DND-41 (cell line): ENCODE measurements at places on chromosomes 12 and 14.

- peak; percentile 82 for DNase-seq
Observed at GRCh38 chr12:96516472-96517430, 27.4 kb downstream of the CFAP54 start.

DNA sequence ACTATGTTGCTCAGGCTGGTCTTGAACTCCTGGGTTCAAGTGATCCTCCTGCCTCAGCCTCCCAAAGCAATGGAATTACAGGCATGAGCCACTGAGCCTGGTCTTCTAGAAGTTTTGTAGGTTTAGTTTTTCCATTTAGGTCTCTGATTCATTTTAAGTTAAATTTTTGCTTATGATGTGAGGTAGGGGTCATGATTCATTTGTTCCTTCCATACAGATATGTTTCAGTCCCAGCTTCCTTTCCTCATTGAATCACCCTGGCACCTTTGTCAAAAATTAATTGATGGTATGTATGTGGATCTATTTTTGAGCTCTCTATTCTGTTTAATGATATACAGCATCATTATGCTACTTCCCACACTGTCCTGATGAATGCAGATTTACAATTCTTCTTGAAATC is 25.6 kb upstream of the CABP1 start:
- DNase-seq: no peak

DNA sequence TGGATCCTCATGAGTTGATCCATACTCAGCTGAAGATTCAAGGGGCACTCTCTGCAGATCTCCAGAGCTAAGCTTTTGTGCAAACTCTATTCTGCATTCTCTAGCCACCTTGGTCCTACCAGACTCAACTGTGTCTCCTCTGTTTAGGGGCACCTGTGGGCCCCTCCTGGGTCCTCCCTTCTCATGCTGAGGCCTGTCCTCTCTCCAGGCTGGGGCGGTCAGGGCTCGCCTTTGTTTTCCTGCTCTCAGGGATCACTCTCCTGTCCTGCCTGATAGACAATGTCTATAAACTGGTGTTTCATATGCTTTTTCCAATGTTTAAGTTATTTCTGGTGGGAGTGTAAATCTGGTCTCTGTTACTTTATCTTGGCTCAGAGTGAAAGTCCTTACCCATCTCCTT is 11.6 kb upstream of the KIF26A start:
- DNase-seq: no peak

DNA sequence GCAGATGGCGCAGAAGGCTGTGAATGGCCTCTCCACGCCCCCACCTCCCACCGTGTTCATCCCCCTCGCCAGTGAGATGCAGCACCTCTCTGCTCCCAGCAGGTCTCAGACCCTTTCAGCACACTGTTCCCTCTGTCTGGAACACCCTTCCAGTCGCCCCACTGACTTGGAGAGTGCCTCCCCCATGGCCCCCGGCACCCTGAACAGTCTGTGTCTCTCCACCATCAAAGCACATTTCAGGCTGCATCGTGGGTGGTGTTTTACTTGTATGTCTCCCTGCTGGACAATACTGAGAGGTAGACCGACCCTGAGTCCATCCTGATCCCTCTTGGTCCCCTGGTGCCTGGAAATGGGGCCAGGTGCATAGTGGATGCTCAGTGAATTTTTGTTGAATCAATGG is 34.9 kb downstream of the CACNA2D4 start:
- no peak for DNase-seq

- no peak for DNase-seq
Observed at GRCh38 chr14:23118506-23119362, at the start of gene CEBPE. Gene CEBPE, minus strand, starts transcription at chr14:23119255. Its CDS starts 164 bp downstream, at chr14:23119091.

- no peak for DNase-seq
Observed at GRCh38 chr14:58746261-58746660, 108.5 kb downstream of the DACT1 start.

DNA sequence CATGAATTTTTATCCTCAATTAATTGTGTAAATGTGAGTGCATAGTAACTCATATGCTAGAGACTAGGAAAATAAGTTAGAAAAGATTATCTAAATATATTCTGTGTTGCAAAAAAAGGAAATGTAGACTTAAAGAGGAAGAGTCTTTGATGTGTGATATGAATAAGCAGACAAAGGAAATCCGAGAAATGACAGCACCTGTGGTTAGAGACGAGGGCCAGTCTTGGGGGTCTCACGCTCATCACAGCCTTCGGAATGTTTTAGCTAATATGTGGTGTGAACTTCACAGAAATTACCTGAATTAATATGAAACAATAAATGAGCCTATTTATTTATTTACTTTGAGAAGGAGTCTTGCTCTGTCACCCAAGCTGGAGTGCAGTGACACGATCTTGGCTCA is 11.6 kb downstream of the ATP6V0A2 start:
- DNase-seq: no peak

GRCh38 chr12:51519755-51520154 is 71.3 kb upstream of the SCN8A start:
- no peak for DNase-seq

- DNase-seq: no peak
Observed at GRCh38 chr14:24706351-24706750, 72.4 kb upstream of the GZMB start.

DNA sequence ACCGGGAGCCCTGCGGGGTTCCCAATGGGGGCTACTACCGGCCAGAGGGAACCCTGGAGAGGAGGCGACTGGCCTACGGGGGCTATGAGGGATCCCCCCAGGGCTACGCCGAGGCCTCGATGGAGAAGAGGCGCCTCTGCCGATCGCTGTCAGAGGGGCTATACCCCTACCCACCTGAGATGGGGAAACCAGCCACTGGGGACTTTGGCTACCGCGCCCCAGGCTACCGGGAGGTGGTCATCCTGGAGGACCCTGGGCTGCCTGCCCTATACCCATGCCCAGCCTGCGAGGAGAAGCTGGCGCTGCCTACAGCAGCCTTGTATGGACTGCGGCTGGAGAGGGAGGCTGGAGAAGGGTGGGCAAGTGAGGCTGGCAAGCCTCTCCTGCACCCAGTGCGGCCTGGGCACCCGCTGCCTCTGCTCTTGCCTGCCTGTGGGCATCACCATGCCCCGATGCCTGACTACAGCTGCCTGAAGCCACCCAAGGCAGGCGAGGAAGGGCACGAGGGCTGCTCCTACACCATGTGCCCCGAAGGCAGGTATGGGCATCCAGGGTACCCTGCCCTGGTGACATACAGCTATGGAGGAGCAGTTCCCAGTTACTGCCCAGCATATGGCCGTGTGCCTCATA is 9.7 kb downstream of the TNS2 start:
- DNase-seq: no peak

- DNase-seq: no peak
Observed at GRCh38 chr12:56996793-56997545, 9.4 kb downstream of the ZBTB39 start.

DNA sequence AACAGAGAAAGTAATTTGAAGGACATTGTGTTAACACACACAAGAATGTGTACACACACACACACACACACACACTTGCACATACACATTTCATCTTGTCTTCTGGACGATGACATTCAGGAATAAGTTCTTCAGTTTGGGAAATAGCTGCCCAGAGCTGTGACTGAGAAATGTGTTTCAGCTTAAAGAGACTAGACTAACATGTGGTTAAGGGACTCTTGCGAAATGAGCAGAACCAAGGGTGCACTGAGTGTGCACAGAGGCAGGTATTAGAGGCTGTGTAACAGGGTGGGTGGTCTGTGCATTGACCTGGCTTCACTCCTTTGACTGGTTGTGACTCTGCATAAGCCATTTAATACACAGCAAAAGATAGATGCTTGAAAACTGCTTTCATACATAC is 29.4 kb upstream of the KCNA5 start:
- no peak for DNase-seq

DNA sequence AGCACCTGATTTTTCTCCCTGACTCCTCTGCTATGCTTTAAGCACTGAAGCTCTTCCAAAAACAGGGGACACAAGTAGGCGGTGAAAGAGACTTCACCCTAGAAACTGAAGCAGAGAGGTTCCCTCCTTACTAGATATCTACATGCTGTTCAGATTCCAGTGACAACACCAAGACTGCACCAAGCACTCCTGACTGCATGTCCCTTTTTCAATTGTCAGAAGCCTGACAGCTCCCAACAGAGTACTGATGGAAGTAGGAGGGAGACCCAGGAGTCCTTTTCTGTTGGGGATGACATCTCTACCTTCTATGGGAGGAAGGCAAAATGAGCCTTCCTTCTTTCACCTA is 10.4 kb downstream of the DCTN2 start:
- DNase-seq: no peak

GRCh38 chr14:68757618-68758081 is 35.2 kb downstream of the ZFP36L1 start:
- DNase-seq: peak; percentile 28

DNA sequence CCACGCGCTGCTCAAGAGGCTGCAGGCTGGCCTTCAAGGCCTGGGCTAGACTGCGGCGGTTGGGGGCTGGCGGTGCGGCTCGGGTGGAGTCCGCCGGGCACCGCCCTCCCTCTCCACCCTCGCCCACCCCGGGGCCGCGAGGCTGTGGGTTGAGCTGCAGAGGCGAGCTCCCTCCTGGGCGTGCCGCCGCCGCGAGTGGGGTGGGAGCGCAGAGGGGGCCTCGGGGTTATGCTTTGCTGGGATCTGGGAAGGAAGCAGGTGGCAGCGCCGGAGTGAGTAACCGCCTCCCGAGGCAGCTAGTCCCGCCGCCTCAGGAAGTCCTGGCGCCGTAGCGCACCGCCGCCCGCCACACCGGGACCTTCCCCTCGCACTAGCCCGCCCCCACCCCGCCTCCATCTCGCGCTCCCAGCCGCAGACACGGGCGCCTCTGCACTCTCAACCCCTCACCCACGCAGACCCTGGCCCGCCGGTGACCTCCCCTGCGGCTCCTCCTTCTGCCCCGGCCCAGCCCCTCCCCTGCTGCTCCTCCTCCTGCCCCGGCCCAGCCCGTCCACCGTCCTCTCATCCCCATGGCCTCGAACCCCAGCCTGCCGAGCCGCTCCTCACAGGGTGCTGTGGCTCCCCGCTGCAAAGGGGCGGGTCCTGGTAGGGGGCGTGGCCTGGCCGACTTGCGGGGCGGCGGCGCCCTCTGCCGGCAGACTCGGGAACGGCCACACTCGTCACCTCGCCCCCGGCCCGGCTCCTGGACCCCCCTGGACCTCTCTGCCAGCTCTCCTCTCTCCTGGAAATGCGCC is 16.6 kb downstream of the TAMALIN start:
- DNase-seq: peak; percentile 91

DNA sequence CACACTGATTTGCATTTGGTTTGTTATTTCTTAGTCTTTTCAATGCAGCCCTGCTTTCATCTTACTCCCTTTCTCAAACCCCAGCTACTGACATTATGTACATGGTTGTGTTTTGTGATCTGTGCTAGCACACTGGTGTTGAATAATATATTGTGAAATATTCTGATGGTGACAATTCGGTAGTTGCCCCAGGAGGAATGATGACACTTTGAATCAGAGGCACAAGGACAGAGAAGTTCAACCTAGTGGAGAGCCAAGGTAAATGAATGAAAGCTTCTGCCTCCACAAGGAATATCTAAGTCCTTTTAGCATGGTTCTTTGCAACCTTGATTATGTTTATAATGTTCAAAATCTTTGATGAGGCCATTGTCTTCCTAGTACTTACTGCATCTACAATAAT is 159.9 kb downstream of the PDE3A start:
- no peak for DNase-seq

DNA sequence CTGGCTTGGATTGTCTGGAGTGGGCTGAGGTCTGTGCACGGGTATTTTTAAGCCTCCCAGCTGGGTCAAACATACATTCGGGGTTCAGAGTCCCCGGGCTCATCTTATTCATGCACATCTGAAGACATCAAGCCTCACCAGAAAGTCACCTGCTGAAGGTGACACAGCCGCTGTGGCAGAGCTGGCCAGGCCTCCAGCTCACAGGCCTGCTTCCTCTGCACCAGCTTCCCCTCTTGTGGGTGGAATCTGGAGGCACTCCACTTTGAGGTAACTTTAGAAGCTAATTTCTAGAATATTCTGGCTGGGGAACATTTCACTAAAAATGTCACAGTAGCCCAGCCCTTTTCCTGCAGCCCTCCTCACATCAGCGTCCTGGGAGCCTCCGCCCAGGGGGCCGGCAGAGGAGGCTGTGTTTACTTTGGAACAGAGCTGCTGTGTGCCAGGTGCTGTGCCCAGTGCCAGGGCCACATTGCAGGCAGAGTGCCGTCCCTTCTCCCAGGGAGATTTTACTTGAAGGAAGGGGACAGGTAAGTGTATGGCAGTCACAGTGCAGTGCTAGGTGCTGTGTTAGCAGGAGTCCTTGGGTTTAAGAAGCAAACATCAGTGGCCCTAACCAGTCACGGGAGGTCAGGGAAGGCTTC is 62.2 kb downstream of the TSPAN11 start:
- DNase-seq: no peak

DNA sequence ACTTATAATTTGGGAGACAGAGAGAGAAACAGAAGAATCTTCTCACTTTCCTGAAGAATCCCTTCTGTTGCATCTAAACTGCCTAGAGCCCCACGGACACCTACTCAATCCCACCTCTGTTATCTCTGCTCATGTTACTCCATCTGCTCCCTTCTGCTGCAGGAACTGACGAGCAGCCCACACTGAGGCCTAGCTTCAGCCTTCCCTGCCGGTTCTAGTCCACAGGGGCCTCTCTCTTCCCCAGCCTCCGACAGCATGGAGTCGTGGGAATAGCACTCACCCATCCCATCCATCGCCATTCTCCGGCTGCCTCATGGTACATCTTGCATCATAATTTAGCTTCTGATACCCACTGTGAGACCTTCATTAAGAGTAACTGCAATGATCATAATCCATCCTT is 4.0 kb downstream of the RAB15 start:
- DNase-seq: no peak

DNA sequence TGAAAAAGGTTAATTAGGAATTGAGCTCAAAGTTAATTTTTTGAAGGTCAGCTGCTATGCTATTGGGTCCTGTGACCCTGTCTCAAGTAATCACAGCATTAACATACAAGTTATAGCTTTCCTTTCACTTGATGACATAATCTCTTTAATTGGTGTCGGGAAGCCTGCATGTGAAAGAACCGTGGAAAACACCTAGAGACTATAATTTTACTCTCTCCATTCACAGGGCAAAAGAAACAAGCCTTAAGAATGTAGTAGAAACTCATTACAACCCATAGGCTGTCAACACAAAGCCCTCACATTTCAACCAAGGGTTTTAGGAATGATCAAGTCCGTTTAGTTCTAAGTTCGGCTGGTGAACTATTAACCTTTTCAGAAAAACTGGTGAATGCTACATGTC is 104.4 kb downstream of the PPM1A start:
- DNase-seq: no peak

DNA sequence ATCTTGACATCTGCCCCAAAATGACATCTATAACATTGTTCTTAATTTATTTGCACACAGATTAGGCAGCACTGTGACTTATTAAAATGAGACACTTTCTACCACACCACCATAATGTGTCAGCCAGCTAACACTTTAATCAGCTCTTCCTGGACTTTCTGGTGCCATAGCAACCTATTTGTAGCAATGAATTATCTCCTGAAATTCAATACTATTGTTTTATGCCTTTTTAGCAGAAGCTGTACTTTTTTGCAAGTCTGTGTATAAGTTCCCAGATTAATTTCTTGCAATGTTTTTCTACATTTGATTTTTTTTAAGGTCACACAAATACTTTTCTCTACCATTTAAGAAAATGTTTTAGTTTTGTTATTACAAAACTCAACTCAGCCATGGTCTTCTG is 72.8 kb upstream of the SAV1 start:
- DNase-seq: no peak
